Esophagus squamous epithelium (tissue), 5 donors: ENCODE measurements at places on chromosomes 4 and X.

DNA sequence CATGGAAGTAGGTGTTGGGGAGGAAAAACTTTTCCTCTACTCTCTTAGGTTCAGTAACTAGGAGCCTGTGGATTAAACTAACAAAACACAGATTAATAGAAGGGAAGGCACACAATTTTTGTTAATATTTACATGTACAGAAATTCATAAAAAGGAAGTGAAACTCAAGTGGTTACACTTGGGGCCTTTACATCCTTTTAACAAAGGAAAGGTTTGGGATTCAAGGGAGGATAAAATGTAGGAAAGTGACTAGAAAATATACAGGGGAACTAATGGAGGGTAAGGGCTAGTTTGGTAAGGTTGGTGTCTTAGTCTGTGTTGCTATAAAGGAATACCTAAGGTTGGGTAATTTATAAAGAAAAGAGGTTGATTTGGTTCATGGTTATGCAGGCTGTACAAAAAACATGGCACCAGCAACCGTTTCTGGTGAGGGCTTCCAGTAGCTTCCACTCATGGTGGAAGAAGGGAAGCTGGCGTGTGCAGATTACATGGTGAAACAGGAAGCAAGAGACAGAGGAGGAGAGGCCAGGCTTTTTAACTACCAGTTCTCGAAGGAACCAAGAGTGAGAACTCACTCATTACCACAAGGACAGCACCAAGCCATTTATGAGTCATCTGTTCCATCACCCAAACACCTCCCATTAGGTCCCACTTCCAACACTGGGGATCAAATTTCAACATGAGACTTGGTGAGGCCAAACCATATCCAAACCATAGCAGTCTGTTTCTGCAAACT, 124.4 kb downstream of the CHRDL1 start:
- DNase-seq, result no peak

DNA sequence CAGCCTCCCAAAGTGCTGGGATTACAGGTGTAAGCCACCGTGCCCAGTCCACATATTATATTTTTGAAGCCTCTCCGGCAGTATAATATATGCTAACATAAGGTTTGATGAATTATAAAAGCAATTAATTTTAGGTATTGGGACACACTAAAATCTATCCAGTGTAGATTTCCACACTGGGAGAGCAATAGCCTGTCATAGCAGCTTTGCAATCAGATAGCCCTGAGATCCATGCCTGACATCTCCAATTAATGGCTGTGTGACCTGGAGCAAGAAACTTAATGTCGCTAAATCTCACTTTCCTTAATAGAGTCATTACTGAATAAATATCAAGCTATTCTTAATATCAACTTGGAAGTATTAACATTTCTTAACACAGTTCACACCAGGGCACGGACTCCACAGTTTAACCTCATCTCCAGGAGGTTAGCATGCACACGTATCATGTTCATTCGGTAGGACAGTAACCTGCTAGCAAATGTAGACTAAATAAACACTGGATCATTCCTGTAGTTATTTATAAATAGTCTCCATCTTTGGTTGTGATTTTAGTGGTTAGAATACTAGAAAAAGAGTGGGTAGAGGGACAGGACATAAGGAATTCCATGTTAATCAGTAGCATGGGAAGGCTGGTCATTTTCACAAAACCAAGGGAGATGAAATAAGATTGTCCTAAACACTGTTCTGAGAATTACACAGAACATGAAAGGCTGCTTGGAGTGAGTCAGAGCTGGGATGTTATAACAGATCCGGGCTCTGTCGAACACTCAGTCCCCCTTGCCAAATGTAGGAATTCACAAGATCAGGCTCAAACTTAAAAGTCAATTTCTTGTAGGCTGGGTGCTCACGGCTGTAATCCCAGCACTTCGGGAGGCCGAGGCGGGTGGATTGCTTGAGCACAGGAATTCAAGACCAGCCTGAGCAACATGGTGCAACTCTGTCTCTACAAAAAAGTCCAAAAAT, 254.7 kb downstream of the PALLD start:
- DNase-seq, result no peak

DNA sequence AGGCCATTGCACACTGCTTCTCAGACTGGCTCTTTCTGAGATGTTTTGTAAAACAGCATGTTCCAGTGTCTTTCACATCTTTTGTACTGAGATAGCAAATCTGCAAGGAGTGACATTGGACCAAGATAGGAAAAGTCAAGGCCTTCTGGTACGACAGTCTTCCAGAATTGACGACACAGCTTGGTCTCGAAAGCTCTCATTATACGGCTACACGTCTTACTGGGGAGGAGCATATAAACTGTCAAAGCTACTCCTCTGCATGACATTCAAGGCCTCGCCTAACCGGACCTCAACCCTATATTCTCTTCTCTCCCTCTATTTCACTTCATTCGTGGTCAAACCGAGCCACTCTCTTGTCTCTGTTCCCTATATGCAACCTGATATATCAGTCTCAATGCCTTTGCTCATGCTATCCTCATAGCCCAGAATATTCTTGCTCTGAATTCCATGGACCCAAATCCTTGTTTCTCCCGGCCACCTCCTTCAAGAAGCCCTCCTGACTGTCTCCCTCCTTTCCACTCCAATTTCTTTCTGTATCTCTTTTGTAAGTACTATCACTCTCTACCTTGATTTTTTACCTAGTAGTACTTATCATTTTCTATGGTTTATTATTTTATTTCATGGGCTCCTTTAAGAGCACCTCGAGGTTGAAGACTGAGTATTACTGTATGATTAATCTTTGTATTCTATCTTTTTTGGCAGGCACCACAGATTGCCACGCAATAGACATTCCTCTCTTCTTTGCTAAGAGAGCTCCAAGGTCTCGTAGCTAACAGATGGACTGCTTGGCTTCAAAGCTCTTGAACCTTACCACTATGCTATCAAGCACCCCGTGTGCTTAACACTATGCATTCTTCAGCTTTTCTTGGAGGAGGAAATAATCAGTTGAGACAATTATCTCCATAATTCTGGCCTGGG, 35.1 kb downstream of the RBM47 start:
- DNase-seq, result no peak

DNA sequence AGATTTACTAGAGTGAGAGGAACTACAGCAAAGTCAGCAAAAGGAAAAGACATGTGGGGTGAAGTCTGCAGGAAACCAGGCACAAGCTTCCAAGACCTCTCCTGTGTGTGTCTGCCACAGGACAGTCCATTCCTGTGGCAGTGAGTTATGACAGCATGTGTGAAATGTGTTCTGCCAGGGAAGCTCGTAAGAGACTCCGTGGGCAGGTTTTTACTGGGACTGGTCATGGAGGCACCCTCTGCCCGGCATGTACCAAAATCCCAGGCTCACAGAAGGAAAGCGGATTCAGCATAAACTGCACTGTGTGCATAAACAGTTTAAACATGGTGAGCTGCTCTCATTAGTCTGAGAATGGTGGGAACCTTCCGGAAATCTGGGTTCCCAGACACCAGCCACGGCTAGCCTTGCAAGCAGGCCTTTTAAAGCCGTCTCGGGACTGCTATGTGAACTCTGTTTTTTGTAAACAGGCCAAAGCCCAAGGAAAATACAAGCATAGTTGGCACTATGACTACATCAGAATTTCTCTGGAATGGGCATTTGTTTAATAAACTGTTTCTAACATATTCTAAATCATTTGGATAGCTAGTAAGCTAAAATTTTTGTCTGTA, 288.5 kb downstream of the TENM3 start:
- DNase-seq, result no peak
